Bladder microvascular endothelial cell (primary cell): ENCODE measurements at places on chromosomes 2 and 18. TPM values are rescaled to one million over a fixed set of nuclear protein-coding genes. Genes with fewer than 3 reads are reported as not detected.

TMEM169 gene
- under 0.01 and 0.50 TPM in 2 replicates for total RNA-seq

ADGRF3 gene
- under 0.01 and 0.06 TPM in 2 replicates for total RNA-seq

ST8SIA3 gene
- total RNA-seq = not detected in 2 replicates

COL6A3 gene
- total RNA-seq = 4.7 and 29.8 TPM in 2 replicates

DSC1 gene
- not detected in 2 replicates for total RNA-seq

RGPD3 gene
- under 0.01 and 0.19 TPM in 2 replicates for total RNA-seq

MAPRE2 gene
- total RNA-seq = 13.4 and 52.4 TPM in 2 replicates

SERPINB4 gene
- total RNA-seq = 0.65 TPM in 1 of 2 replicates, not detected in the other

TEX44 gene
- not detected in 2 replicates for total RNA-seq

LRP2 gene
- total RNA-seq = not detected in 2 replicates

HOXD13 gene
- total RNA-seq = not detected in 2 replicates

FBXO36 gene
- 0.57 and 1.5 TPM in 2 replicates for total RNA-seq

TRIM54 gene
- total RNA-seq = 3.1 TPM in 1 of 2 replicates, not detected in the other

UGT1A6 gene
- total RNA-seq = not detected in 2 replicates

RBM44 gene
- total RNA-seq = 0.31 and 0.32 TPM in 2 replicates
